Islet precursor cell (in vitro differentiated cells): ENCODE measurements at places on chromosomes 6 and 20.

DNA sequence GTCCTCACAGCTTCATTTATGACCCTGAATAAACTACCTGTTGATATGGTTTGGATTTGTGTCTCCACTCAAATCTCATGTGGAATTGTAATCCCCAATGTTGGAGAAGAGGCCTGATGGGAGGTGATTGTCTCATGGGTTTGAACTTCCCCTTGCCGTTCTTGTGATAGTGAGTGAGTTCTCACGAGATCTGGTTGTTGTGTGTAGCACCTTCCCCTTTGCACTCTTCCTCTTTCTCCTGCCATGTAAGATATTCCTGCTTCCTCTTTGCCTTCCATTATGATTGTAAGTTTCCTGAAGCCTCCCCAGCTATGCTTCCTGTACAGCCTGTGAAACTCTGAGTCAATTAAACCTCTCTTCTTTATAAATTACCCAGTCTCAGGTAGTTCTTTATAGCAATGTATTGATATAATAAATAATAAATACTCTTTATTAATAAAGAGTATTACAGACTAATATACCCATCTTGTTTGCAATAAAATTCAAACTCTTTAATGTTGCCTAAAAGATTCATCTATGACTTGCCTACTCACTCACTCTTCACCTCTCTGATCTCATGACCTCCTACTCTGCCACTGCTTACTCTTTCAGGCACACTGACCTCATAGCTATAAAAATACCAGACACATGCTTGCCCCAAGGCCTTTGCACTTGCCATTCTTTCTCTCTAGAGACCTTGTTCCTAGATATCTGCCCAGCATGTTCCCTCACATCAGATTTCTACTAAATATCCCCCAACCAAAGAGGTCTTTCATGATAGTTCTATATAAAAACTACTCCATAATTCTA, 256.4 kb upstream of the MARCKS start:
- DNase-seq = peak; percentile 62

DNA sequence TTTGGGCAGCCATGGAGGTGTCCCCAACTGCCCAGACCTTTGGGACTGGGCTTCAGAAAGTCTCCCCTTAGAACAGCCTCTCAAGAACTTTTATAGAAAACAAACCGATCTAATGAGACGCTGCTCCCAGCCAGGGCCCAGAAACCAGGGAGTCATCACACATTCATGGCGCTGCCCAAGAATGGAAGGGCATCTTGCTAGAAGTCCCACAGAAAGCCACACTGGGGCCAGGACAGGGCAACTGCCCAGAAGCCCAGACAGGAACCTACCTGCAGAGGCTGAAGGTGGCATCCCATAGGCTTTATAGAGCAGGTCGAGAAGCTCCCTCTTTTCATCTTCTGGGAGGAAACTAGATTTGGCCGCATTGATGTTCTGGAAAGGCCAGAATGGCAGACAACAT, 31.5 kb downstream of the ADA start:
- no peak for DNase-seq

- peak; percentile 57 for DNase-seq
Measured at GRCh38 chr6:73742433-73742832, 46.4 kb downstream of the CD109 start.

GRCh38 chr6:45759472-45759810, 256.2 kb downstream of the CLIC5 start:
- DNase-seq = no peak

- no peak for DNase-seq
Measured at GRCh38 chr6:8837343-8837742, 402.0 kb upstream of the SLC35B3 start.

DNA sequence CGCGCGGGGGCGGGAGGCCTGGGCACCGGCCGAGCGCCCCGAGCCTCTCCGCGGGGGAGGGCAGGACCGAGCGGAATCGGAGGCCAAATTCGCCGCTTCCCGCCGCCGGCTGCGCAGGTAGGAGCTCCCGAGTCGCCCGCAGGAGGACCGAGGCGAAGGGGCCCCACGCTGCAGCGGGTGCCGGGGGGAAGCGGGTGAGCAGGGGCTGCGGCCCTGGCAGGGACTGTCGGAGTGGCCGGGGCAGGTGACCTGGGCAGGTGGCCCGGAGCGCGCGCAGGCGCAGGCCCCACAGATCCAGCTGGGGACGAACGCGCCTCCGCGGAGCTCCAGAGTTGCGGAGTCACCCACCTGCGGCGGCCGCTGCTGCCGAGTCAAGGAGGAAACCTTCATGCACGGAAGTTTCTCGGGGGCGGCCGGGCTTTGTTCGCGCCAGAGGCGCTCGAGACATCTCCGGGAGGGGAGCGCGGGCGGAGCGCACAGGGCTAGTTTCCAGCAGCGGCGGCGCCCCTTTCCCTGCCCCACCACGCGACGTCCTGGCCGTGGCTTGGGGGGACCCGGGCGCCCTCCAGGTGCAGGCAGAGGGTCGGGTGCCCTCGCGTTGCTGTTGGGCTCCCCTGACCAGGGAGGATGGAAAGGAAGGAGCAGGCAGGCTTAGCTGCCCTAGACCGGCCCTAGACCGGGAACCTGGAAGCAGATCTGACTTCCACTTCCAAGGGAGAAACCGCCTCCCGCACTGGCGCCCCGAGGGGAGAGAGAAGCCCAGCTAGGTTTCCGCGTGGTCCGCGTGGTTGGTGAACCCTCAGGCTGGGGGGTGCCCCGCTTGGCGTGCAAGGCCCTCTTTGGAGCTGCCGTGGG, 590 bp downstream of the SLCO4A1 start:
- DNase-seq = no peak

DNA sequence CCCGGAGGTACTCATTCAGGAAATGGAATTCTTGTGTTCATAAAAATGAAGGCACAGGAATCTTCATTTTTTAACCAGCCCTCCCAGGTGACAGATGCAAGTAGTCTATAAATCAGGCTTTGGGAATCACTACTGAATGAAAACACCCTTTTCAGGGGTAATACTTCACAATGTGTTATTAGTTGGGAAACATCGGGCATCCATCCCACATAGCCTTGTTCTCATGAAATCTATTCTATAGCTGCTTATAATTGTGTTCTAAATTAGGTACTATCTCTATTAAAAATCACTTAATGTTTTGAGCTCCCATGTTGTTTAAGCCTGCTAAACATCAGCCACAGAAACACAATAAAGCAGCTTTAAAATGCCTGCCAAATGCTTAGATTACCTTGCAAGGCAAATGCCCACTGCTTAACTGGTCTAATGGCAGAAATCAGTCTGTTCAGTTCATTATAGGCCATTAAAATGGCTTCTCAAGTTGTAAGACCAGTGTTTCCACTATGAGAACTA, 94.9 kb downstream of the L3MBTL3 start:
- DNase-seq = no peak

DNA sequence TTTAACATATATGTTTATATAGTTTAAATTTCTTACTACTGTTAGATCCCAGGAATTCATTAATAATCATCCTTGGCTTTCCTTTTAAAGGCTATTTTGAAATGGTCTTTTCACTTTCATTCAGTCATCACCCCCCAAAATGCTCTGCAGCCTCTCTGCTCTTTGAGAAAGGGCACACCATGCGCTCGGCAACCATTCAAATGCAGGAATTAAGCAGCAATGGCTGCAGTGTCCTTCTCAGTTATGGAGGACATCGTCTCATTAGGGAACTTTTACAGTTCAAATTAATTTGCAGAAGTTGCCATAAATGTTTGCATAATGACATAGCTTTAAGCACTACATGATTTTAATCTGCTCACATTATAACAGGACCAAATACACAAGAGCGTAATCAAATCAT, 6.3 kb downstream of the TUBB1 start:
- no peak for DNase-seq

GRCh38 chr6:134553936-134554335, 236.0 kb upstream of the SGK1 start:
- no peak for DNase-seq

DNA sequence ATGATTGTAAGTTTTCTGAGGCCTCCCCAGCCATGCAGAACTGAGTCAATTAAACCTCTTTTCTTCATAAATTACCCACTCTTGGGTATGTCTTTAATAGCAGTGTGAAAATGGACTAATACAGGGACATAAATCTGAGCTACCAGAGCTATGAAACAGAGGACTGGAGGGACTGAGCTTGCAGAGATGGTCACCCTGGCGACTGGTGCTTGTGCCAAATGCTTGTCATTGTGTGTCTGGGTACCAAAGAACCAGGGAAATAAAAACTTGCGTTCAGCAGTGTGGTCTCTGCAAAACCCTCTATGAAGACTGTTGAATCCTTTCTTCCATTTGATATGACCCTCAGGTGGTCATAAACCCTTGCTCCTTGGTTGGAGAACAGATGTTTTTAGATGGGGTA, 105.1 kb upstream of the PRL start:
- DNase-seq = no peak

DNA sequence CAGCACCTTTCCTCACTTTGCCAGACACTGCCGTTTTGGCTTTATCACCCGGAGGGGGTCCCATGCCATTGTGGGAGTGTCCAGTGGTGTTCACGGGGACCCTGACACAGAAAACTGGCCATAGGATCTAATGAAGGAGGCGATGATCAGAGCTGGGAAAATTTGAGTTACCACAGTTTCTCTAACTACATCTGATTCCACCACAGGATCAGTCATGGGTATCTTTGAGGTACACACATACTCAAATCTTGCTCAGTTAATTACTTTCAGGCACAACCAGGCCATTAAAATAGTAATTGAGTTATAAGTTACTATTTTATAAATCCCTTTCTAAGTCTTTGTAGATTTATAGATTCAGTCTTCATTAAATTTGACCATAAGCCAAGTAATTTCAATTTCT, 215.1 kb downstream of the PRL start:
- no peak for DNase-seq

- DNase-seq = no peak
Measured at GRCh38 chr20:49375170-49375569, 97.3 kb upstream of the ZNFX1 start.

DNA sequence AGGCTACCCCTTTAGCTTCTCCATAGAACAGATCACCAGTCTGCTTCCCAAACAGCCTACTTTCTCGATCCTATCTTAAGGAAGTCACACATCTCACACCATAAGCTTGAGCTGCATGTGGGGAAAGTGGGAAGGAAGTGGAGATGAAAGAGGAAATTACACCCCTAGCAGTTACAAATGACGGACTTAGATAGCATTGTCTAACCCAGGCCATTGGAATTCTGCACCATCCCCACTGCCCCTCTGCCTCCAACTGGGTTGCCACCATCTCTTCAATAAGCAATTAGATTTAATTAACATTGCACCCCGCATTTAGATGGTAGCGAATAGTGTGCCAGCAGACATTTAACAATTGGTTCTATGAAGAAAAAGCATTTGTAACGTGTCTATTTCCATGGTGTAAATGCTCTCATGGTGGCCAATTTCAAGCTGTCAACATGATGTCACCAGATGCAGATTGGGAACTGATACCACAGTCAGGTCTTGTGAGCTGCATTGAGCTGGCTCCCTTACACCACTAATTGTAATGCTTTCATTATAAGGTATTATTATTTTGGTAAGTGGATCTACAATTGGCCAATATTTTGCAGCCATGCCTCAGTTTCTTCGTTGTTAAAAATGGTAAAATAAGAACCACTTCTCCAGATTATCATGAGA, 124.7 kb downstream of the CD24 start:
- DNase-seq = no peak
